Activated naive CD4-positive, alpha-beta T cell treated with anti-CD3 and anti-CD28 coated beads for 36 hours (primary cell): ENCODE measurements at places on chromosomes 7 and 10. TPM values are rescaled to one million over a fixed set of nuclear protein-coding genes. Genes with fewer than 3 reads are reported as not detected.

DNA sequence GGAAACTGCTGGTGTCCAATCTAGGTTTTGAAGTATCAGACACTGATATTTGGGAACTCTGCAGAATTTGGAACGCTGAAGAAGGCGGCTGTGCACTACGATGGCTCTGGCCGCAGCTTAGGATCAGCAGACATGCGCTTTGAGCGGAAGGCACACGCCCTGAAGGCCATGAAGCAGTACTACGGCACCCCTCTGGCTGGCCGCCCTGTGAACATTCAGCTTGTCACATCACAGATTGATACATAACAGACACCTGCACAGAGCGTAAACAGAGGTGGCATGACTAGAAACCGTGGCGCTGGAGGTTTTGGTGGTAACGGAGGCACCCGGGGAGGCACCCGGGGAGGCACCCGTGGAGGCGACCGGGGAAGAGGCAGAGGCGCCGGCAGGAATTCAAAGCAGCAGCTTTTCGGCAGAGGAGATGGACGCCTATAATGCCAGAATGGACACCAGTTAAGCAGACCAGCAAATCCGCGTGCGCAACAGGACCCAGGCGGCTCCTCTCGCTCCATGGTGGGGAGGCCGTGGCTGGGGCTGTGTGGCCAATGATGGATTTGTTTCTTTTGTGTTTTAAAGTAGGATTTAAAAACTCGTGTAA, 22.2 kb upstream of the CCL24 start:
- no peak for DNase-seq

- DNase-seq, result no peak
Measured at GRCh38 chr10:30774261-30774660, 144.7 kb upstream of the LYZL2 start.

DNA sequence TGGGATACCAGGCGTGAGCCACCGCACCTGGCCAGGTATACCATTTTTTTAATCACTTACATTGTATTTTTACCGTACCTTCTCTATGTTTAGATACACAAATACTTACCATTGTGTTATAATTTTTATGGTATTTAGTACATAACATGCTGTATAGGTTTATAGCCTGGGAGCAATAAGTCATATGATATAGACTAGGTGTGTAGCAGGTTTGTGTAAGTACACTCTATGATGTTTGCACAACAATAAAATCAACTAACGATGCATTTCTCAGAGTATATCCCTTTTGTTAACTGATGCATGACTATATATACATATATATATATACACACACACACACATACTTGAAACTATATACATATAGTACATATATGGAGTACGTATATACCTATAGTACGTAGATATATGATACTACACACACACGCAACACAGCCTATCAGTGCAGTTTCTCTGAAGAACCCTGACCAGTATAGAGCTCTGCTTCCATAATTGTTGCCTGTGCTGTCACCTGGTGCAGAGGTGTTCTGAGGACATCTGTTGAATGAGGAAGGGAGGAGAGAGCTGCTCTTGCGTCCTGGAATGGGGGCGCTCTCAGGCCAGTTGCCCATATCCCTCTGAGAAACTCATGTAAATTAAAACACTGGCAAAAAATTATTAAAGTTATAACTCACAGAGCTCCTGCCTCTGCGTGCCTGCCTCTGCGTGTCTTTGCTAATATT, 315.3 kb downstream of the FGFR2 start:
- no peak for DNase-seq

- DNase-seq, result no peak
Measured at GRCh38 chr10:11448545-11449244, 162.8 kb downstream of the USP6NL start.

- DNase-seq, result peak; percentile 83
Measured at GRCh38 chr7:105677817-105678573, 96.7 kb upstream of the EFCAB10 start.

DNA sequence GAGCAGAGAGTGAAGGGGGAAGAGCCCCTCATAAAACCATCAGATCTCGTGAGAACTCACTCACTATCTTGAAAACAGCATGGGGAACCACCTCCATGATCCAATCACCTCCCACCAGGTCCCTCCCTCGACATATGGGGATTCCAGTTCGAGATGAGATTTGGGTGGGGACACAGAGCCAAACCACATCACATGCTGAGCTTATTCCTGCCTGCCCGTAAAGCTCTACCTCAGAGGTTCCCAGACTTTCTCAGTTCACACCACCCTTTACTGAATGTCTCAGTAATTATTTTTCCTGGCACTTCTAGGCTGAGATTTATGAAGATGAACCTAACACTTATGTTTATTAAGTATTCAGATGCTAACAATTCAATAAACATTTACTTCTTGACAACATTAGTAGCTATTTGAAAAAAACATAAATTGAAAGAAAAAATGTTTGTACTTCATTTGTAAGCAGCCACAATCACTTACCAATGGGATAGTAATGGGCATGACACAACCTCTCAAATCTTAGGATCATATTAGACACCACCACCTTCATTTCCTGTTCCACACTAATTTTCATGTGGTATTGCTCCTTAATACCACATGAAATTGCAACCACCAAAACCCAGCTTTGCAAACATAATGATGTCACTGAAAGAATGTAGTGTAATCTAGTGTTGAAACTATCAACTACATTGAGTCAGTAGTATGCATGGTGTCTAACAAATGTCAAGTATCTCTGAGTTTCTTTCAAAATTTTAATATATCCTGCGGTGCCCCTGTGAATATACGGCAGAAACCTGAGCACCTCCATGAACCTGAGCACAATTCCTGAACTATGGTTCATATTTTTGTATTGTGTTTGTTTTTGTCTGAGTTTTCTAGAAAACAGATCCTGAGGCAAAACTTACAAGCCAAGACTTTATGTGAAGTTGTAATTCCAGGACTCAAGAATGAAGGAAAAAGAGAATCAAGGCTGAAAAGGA, 4.5 kb upstream of the DGKI start:
- no peak for DNase-seq

GRCh38 chr7:24740871-24741270, 16.4 kb downstream of the GSDME start:
- DNase-seq, result no peak

- DNase-seq, result peak; percentile 17
Measured at GRCh38 chr10:110643653-110644597, at the start of gene RBM20. Gene RBM20 (plus strand): TSS chr10:110644336. CDS start chr10:110644455, 119 bp downstream.

DNA sequence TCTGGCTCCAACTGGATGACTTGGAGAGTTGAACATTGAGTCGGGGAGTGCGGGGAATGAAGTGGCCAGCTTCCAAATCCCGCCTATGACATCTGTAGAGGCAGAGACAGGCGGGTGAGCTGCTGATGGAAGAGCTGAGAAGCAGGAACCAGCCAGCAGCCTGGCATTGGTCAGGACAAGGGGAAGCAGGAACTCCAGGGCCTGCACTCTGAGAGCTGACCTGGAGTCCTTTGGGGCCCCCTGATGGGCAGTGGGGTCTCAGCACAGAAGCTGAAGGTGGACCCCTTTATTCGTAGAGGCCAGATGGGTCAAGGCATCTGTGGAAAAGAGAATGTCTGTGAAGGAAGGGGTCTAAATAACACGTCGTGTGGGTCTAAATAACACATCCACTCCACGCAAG, 57.0 kb downstream of the SEC61G start:
- DNase-seq, result no peak

DNA sequence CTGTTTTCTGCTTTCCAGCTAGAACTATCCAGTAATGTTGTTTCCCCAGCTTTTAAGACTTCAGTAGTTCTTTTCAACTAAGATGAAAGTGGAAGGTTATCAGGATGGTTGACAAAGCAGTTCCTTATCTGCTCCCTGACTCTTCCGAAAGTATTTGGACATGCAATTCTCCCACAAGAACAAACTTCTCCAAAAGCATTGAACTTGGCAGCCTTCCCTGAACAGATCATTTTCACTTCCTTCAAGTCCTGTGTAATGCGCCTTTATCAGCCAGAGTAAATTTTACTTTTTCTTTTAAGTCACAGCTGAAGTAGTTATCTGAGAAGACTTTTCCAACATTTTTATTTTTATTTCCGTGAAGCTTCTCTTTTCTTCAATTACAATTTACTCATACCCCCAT, 39.7 kb downstream of the CDC14C start:
- DNase-seq, result no peak

- no peak for DNase-seq
Measured at GRCh38 chr10:102705531-102705930, 8.7 kb downstream of the ARL3 start.

- peak; percentile 79 for DNase-seq
Measured at GRCh38 chr10:8054494-8055407, at the start of gene GATA3. Gene GATA3 (plus strand): TSS chr10:8054688. CDS start chr10:8055656, 968 bp downstream.

DNA sequence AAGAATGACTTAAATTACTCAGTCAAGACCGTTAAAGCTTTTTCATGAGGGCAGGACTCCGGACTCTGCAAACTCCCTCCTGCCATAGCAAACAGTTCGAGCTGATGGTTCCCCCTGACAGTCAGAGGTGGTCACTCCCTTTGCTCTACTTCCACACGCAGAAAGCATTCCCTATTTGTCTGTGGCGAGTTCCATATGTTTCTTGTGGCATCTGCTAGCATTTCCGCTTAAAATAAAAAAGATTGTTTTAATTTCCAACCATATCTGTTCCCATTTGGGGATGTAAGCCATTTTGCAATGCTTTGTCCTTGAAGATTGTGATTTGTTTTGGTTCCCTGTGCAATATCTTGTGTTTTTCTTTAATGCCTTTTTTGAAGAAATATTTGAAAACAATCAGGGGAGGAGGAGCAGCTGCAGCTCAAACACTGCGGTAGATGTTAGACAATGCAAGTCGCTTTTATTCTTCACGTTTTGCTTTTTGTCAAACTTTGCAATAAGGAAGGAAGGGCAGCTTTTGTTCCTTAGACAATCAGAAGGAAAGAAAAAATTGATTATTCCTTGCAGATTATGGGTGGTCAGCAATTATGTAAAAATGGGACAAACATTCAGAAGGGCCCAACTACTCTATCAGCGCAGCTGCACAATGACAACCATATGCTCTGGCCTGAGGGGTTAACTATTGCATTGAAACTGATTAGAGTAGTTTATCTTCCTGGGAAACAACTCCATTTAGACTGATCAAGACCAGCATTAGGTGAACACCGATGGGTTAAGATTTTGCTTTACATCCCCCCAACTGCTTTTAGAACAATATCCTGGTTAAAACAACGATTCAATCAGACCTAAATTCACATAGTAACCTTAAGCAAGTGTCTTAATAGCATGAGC, 425.8 kb upstream of the NRP1 start:
- DNase-seq, result no peak

GRCh38 chr7:2537981-2538851, 17.1 kb downstream of the BRAT1 start:
- no peak for DNase-seq

- DNase-seq, result no peak
Measured at GRCh38 chr10:68700197-68700596, 20.8 kb upstream of the CCAR1 start.

- no peak for DNase-seq
Measured at GRCh38 chr10:51000976-51001375, 73.3 kb upstream of the PRKG1 start.

The AZGP1 gene
- total RNA-seq, result not detected

The SH2B2 gene
- total RNA-seq, result 1.4 TPM

The OPN1SW gene
- not detected for total RNA-seq

The JCAD gene
- total RNA-seq, result 0.05 TPM

The CUTC gene
- total RNA-seq, result 21.9 TPM

The INMT gene
- 0.24 TPM for total RNA-seq

The SEC61G gene
- 121 TPM for total RNA-seq

The AFAP1L2 gene
- total RNA-seq, result 0.98 TPM

The LCOR gene
- total RNA-seq, result 22.9 TPM

The MALRD1 gene
- total RNA-seq, result not detected

The SLC39A12 gene
- not detected for total RNA-seq
